ENCODE measurements at places on chromosomes 13 and 19.

DNA sequence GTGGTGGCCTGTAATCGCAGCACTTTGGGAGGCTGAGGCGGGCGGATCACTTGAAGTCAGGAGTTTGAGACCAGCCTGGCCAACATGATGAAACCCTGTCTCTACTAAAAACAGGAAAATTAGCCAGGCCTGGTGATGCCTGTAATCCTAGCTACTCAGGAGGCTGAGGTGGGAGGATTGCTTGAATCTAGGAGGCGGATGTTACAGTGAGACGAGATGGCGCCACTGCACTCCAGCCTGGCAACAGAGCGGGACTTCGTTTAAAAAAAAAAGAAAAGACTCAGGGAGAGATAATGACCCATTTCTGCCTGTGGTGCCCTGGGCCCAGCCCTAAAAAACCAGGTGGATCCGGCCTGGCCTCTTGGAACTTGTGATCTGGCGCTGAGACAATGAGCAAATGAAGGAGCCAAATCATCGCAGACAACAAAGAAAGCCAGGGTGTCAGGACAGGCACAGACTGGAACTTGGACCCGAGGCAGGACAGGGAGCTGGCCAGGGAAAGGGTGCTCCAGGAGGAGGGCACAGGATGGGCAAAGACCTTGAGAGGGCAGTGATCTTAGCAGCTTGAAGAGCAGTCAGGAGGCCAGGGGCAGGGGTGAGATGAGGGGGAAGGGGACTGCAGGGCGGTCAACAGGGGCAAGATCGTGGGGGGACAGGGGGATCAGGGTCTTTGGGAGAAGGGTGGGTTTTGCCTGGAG lies 962 bp upstream of the JAK3 start:
- no peak for DNase-seq

GRCh38 chr19:50264483-50265186 lies 61.2 kb downstream of the MYH14 start:
- DNase-seq, result no peak

DNA sequence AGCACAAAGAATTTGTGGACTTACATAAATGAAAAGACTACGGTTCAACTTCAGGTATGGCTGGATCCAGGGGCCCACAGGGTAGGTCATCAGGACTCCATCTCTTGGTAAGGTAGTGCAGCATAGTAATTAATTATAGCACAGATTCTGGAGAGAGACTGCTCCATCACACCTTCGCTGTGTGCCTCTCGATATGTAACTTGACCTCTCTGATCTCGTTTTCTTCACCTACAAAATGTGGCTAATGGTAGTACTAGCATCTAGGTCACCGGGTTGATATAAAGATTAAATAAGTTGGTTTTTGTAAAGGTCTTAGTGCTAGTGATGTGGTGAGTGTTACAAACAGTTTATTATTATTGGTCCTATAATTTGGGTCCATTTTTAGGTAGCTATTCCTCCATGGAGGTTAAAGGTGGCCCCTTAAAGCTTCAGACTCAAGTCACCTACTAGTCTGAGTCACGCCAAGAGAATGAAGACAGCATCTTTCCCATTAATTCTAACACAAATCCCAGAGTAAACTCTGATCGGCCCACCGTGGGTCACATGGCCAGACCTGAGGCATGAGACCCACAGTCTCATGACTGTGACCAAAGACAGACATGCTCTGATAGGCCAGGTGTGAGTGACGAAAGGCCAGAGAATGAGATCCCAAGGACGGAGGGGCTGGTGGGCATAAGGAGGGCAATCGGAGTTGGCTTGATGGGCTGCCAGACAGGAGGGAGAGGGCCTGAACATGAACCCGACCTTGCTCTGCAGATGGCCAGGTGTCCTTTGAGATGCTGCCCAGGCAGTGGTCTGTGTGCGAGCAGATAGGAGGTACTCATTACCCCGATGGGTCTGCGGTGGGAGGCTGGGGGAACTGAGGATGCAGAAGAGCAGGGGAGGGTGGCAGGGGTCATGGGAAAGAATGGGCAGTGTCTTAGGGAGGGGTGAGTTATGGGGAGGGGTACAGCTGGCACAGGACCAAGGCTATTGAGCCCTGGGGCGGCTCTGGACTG lies 18.3 kb upstream of the PSMD8 start:
- DNase-seq, result no peak

- no peak for DNase-seq
These were observed 194.6 kb downstream of the TM9SF2 start for GRCh38 chr13:99695857-99696256.

GRCh38 chr19:989381-990081 lies 5.4 kb downstream of the WDR18 start:
- no peak for DNase-seq

- no peak for DNase-seq
These were observed 259.9 kb downstream of the SLITRK1 start for GRCh38 chr13:83622422-83622784.

DNA sequence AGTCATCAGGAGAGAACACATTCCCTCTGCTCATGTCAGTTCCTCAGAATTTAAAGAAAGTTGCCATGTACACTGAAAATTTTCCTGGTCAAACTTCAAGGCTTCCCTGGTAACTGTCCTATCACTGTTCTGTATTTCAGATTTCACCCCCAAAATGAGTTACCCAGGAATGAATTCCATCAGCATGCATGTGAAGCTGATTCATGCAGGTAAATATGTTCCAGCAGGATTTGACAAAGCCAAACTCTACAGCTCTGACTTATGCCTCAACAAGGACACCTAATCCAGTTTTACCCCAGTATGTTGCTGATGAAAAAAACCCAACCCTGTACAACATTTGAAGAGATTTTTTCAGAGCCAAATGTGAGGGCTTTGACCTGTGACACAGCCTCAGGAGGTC lies 21.5 kb downstream of the LIG4 start:
- no peak for DNase-seq
